Esophagus mucosa (tissue), 1 donor: ENCODE measurements at places on chromosomes 2 and 18.

- no peak for ATAC-seq
These were observed 58.3 kb downstream of the CTIF start for GRCh38 chr18:48597110-48597509.

DNA sequence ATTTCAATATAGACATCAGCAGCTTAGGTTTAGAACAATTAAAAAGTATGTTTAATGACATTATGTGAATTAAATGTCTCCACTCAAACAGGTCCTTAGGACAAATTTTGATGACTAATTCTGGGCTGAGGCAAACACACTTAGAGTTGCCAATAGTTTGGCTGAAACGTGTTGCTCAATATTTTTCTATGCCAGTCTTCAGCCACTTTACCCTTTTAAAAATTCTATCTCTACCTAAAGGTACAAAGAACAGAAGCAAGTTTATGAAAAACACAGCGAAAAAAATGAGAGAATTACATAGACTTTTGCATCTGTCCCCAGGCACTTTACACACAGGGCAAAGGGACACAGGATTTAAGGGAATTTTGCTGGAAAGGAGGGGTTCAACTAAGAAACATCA, 4.5 kb downstream of the IDH1 start:
- ATAC-seq: no peak

- no peak for ATAC-seq
These were observed 341.1 kb downstream of the BCL11A start for GRCh38 chr2:60212181-60212945.

DNA sequence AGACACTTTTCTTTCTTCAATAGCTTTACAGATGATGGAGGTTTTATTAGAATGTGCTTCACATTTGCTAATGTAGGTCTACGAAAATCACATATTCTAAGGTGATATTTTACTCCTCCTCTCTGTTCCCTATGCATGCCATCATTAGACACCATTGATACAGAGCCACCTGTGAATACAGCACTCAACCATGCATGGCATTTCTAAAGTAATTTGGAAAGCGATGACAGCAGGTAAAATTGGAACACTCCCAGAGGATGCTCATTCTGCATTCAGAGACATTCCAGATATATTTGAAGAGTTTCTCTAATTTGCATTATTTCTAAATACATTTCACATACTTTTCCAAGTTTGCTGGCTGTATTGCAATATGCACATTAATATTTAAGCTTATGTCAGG, 65.3 kb upstream of the RIT2 start:
- no peak for ATAC-seq

- no peak for ATAC-seq
These were observed 280.5 kb downstream of the CAMKMT start for GRCh38 chr2:44642123-44642857.
